Stimulated activated CD8-positive, alpha-beta memory T cell treated with anti-CD3 and anti-CD28 coated beads, Interleukin-7, amount 100 ng/mL, for 48 hours (primary cell): ENCODE measurements at places on chromosomes 7 and 10.

GRCh38 chr7:4115442-4115841 lies 566.7 kb upstream of the FOXK1 start:
- DNase-seq: no peak

DNA sequence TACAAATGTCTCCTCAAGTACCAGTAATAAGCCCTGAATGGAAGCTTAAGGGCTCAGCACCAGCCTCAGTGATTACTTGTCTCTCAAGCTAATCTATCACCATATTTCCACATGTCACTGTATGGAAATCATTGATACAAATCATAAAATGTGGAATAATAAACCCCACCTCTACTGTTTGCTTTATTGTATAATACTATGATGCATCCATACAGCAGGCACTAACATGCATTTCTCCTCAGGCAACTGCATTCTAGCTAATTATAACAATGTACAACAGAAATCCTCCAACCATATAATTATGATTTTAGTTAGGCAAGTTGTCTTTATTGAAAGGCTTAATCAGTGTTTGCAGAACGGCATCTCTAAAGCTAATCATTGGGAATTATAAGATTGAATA lies 26.2 kb downstream of the CRPPA start:
- no peak for DNase-seq

DNA sequence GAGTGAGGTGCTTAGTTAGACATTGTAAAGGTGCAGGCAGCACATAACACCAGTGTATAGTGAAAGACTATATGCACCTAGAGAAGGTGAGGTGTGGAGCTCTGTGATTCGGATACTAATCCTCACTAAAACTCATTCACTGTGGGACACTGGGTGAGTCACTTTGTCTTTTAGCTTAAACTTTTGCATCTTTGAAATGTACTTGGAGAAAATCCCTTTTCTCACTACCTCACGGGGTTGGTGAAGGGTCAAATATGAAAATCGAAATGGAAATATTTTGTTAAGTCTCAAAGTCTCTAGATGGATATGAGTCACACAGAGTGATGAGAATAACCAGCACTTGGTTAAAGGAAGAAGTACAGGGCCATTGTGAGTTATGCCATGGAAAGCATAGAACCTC lies 38.0 kb downstream of the MDFIC start:
- no peak for DNase-seq

DNA sequence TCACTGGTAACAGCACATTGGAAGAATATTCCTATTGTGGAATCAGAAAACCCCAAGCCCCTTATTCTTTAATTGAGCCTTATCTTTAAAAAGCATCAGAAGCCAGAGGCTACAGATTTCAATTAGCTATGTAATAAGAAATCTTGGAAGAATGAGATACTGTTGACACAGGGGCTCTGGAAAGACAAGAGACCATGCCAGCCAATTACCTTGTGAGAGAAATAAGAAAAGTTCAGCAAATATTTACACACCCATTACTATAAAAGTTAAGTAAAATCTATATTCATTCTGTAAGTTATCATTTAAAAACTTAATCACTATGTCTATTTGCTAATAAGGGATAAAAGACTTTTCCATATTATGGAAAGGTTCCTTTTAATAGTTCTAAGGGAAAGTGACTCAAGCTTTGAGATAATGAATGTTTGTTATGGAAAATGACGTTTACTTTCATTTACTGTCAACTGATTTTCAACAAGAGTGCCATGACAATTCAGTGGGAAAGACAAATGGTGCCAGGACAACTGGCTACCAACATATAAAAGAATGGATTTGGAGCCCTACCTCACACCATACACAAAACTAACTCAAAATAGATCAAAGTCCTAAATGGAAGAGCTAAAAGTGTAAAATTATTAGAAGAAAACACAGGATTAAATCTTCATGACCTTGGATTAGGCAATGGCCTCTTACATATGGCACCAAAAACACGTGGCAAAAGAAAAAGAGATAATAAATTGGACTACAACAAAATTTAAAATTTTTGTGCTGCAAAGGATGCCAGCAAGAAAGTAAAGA lies 28.3 kb downstream of the ZFAND2A start:
- no peak for DNase-seq

- no peak for DNase-seq
These were observed 434.4 kb upstream of the ZMIZ1 start for GRCh38 chr10:78634389-78634815.

DNA sequence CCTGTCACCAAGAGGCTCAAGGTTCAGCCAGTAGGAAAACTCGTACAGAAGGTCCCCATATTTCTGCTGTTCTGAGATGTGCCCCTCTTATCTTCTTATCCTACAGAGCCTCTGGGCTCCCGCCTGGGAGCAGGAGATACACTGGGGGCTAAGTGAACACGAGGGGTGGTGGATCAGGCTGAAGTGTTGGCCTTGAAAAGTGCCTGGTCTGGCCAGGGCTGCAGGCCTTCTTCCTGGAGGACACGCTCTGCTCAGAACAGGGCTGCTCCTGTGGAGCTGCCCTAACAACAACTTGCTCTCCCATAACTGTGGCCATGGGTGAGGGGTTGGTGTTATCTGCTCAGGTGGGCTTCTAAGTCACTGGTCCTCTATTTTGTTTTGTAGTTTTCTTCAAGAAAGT lies 33.7 kb downstream of the C10orf120 start:
- no peak for DNase-seq

- DNase-seq: no peak
These were observed 48.4 kb downstream of the GATA3 start for GRCh38 chr10:8102708-8103401.

- no peak for DNase-seq
These were observed 77.1 kb downstream of the ARHGAP22 start for GRCh38 chr10:48527756-48528155.

DNA sequence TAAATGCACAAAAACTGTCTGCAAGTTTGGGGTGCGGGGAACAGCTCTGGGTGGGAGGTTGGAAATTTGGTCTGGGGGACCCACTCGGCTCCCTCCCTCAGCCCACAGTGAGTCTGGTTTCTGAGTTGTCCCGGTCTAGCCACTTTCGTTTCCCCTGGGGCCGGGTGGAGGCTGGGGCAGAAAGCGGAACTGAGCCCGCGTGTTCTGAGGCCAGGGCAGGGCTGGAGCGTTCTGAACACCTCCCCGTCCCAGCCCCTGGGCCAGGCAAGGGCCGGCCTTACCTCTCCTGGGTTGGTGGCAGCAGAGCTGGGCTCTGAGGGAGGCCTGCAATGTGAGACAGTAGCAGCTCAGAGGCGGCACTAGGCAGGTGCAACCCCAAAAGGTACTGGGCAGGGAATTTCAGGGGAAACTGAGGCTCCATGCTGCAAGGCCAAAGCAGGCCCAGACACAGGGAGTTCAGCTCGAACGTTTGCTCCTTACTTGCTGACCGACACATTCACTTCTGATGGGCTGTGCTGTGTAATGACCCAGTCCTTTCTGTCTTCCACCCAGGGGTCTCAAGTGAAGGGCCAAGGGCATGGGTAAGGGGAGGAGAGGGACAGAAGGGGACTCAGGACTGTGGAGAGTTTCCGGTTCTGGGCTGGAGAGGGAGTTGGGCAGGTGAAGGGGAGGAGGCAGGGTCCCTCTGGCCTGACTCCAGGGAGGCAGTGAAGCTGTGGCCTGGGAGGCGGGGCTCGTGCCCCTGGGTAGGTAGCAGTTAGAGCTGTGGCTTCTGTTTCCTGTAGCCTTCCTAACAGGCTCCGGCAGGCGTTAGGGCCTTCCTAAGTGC lies 3.0 kb downstream of the IRF5 start:
- DNase-seq: no peak

DNA sequence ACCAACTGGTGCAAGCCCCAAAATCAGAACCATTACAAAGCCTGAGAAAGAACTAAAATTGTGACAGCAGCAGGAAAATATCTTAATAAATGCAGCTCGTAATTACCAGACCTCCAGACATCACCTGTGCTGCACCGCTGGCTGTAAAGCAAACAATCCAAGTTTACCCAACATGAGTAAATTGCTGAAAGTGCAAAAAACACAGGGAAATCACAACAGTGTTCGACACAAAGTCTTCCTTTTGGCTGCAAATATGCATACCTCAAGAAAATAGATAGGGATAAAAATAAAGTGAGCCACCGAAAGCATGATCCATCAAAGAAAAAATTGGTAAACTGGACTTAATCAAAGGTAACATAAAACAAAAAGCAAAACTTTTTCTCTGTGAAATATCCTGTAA lies 101.7 kb downstream of the SLC16A9 start:
- no peak for DNase-seq

GRCh38 chr10:24343686-24344085 lies 134.7 kb downstream of the KIAA1217 start:
- DNase-seq: no peak

- DNase-seq: no peak
These were observed 210.5 kb downstream of the ARHGAP21 start for GRCh38 chr10:24513155-24513554.

- DNase-seq: no peak
These were observed 35.0 kb downstream of the ENTPD1 start for GRCh38 chr10:95790982-95791381.
